Renal cortex interstitium (tissue), 15 donors: ENCODE measurements at places on chromosomes 3 and 15. TPM values are rescaled to one million over a fixed set of nuclear protein-coding genes. Genes with fewer than 3 reads are reported as not detected.

DNA sequence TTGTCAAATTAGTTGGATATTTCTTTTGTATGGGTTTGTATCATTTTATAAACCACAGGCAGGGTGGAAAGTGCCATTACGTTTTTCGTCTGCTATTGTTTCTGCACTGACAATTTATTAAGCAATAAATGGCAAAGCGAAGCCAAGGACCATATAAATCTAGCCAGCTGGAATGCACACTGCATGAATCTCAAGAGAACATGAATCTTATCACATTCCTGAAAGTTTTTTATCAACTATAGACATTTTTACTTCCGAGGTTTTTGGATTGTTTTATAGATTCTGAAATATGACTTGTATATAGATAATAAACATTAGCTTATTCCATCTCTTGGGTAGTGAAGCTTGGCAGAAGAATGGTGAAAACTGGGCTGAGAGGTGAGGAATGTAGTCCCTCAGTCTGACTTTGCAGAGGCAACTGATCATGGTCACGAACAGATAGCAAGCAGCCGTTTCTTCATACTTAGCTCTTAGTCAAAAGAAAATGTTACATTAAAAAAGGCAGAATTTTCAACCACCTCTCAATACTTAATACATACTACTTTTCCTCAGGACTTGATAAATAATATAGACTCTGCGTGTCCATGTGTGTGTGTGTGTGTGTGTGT is 102.7 kb downstream of the OSBPL10 start:
- no peak for DNase-seq

- DNase-seq: no peak
These were observed 17.4 kb downstream of the NANOGP8 start for GRCh38 chr15:35067496-35068347.

GRCh38 chr3:21620511-21621155 is 130.4 kb downstream of the ZNF385D start:
- no peak for DNase-seq

TRH gene
- polyA plus RNA-seq: 0.44 TPM

- peak; percentile 55 for DNase-seq
These were observed 30.5 kb upstream of the NOX5 start for GRCh38 chr15:68983961-68984481.

GRCh38 chr3:56042326-56042951 is 425.8 kb downstream of the ERC2 start:
- peak; percentile 55 for DNase-seq

DNA sequence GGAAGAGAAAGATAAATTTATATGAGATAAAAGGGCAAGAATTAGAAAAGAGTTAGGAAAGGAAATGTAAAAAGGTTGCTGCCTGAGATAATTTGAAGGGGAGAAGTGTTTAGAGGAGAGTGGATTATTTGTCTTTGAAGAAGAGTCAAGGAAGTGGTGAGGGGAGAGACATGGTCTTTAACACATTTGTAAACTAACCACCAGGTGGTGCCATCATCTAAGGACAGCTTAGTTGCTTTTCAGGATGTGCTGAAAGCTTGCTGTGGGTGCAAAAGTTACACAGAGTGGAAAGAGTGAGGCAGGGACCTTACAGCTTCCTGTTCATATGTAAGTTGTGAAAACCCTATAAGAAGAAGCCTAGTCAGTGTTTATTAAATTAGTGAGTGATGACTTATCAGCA is 114.1 kb upstream of the DNAJC19 start:
- no peak for DNase-seq

DNA sequence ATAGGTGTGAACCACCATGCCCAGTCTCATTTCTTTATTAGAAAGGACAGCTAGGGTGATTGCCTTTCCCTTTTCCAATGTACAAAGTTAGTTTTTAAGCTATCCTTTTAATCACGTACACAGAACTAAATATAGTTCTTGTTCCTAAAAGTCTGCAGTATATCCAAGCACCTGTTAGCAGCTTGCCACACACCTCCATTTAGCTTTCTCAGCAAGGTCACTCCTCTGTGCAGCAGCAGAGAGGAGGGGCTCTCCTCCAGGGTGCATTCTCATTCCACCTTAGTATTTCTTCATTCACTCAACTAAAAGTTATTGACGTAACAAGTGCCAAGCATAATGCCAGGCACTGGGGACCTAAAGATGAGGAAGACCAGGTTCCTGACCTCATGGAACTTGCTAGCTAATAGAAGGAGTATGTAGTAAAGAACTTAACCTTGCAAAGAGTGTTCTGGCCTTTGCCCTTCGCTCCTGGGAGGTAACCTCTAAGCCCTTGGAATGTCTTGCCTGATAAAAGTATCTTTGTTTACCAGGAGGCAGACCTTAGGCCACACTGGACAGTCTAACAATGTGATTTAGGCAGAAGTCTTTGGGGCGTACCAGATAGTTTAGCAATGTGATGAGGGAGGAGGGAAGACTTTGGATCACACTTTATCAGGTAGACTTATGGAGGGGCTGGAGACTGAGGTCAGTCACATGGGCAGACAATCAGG is 12.7 kb upstream of the PTPN9 start:
- DNase-seq: no peak

- DNase-seq: no peak
These were observed 32.6 kb downstream of the TGM4 start for GRCh38 chr3:44906997-44907396.

DNA sequence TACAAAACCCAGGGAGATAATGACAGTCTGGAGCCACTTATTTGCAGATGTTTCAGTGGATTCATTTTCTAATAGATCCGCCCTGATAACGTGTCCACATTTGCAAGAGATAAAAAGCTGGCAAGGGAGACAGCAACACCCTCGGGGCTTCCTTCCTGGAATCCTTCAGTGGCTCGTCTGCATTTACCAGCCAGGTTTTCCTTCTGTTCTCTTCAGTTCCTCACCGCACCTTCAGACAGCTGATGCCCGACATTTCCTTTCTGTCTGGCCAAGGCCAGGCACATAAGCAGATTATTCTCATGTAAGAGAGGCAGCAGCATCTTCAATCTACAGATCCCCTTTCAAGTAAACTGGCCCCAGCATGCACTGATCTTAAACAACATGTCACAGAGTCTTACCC is 56.2 kb upstream of the SPATA12 start:
- no peak for DNase-seq

WHAMM gene
- 11.5 TPM for polyA plus RNA-seq

DNA sequence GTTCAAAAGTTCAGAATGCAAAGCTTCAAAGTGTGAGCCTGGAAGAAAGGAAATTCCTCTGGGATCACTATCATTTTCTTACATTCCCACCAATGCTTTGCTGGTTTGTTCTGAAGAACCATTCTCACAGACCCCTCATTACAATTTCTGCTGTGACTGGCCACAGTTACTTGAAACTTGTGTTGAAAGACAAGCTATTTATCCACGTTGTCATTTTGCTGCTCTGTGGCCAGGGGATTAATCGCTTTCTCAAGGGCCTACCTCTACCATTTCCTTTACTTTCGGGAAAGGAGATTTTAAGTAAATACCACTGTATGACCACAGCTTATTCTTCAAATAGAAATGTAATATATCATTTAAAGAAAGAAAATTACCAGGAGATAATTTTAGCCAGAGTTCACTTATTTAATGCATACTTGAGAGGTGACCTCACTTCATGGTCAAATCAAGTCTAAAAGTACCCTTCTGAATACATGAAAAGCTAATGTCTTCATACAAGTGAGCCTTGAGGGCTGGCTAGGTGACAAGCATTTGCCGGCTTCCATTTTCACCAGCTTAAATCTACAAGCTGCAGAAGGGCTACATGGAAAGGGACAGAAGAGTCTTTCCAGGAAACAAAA is 69.8 kb upstream of the ROBO2 start:
- DNase-seq: no peak

CCR8 gene
- polyA plus RNA-seq: not detected

SLC22A13 gene
- polyA plus RNA-seq: 7.1 TPM

FRMD4B gene
- 45.2 TPM for polyA plus RNA-seq

DLL4 gene
- 7.8 TPM for polyA plus RNA-seq

GRCh38 chr3:184540777-184541681 is 20.6 kb upstream of the EPHB3 start:
- no peak for DNase-seq

- DNase-seq: no peak
These were observed 28.1 kb upstream of the CNBP start for GRCh38 chr3:129211772-129212171.

GRCh38 chr15:100276506-100276905 is 65.3 kb downstream of the ADAMTS17 start:
- DNase-seq: no peak

AGBL1 gene
- 0.26 TPM for polyA plus RNA-seq

- no peak for DNase-seq
These were observed 28.5 kb downstream of the PLCL2 start for GRCh38 chr3:16913264-16913580.

DNA sequence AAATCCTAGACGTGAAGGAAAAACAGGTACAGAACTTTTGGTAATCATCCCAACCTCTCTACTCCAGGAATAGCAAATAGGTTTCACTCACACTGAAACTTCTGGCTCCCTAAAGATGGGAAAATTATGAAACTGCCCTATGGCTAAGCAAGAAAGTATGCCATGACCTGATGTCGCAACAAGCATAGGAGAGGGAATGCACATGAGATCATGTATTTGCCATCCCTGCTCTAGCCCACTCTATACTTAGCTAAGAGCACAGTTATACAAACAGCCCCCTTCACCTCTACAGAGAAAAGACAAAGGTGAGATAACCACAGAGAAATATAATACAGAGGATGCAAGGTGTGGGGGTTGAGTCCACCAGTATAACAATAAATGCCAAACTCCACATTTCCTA is 102.7 kb downstream of the TBC1D5 start:
- DNase-seq: no peak

- DNase-seq: no peak
These were observed 20.2 kb upstream of the LMCD1 start for GRCh38 chr3:8481380-8481779.

DNA sequence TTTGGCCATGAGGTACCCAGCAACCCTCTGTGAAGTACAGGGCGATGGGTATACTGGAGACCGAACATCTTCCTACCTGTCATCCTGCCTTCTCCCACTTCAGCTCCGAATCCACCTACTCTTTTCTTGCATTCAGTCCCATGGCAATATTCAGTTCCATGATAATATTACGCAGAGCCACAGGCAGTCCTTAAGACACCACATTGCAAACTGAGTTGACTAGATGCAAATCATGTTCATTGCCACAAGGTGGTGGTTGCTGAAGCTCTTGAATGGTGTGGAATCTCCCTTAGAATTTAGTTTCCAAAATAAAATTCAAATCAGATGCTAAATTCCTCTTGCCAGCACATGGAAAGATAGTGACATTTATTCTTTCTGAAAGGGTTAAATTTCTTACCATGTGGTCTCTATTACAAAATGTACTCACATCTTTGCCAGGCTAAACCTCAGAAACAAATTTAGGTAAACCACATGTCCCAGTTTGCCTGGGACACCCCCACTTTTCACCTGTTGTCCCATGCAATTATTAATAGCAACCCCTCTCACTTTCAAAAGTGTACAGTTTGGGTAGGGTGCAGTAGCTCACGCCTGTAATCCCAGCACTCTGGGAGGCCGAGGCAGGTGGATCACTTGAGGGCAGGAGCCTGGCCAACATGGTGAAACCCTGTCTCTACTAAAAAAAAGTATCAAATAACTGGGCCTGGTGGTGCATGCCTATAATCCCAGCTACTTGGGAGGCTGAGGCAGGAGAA is 1.7 kb upstream of the NME9 start:
- DNase-seq: no peak

GRCh38 chr3:41715376-41715775 is 246.5 kb downstream of the ULK4 start:
- DNase-seq: no peak

DNA sequence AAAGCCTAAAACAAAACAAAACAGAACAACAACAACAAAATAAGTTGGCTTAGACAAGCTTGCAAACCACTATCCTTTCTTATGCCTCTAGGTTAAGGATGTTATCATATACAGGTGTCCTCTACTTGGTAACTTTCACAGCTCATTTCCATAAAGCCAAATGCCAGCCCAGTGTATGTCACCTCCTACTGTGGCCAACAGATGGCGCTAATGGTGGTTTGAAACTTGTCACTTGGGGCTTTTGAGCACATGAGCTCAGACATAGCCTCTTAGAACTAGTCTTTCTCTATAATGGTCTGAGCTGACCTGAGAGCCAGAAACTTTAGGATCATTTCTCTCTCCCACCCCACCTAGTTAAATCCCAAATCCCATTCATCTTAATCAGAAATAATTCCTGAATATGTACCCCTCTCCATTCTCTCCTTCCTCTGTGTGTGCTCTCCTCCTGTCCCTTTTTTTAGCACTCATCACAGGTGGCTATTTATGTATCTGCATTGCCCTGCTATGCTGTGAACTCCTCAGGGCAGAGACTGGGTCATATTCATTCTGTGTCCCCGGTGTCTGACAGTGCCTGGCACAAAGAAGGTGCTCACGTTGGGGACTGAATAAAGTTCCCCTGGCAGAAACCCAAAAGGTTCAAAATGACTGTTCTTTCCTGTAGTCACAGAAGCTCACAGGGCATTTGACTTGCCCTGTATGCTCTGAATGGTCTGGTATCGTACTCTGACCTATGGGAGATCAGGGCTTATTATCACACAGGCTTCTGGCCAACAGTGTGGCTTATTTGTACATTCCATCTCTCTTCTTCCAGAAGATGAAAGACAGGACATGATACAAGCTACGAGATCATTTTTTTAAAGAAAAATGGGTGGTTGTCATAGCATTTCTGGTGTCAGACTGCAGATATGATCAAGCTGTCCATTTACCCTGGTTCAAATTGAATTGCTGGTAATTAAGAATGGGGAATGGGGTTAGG is 319.3 kb upstream of the AZI2 start:
- peak; percentile 39 for DNase-seq

- no peak for DNase-seq
These were observed 36.9 kb downstream of the SH3BP5 start for GRCh38 chr3:15295506-15295905.

DNA sequence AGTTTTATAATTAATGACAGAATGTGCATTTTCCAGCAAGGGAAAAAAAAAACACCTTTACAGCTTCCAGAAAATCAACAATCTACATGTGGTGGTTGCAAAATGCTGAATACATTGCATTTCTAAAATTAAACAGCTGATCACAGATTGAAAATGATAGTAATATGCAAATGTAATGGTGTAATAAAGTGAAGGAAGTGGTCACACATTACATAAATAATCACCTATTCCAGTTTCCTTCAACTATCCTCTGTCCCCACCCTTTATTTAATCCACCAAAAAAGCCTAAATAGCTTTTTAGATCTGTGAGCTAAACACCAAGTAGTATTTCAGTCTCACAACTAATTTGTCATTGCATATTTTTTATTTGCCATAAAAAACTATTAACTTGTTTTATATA is 110.5 kb downstream of the PEAK1 start:
- no peak for DNase-seq

- DNase-seq: no peak
These were observed 74.2 kb upstream of the FBN1 start for GRCh38 chr15:48719668-48720067.

DNA sequence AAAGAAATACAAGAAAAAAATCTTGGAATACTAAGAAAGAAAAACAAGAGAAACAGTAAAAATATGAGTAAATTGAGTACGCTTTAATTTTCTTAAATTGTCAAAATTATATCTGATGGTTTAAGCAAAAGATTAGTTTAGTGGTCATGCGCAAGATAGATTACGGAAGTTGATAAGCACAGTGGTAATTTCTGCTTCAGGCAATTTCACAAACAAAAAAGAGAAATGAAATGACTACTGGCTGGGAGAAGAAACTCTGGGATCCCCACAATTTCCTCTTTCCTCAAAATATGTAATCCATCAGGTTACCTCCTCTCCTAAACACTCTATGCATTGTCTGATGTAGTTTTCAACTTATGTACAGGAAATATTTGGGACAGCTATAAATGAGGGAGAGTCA is 9.0 kb downstream of the MYD88 start:
- DNase-seq: no peak
